GM10248 (cell line): ENCODE measurements at places on chromosomes 7 and 10.

DNA sequence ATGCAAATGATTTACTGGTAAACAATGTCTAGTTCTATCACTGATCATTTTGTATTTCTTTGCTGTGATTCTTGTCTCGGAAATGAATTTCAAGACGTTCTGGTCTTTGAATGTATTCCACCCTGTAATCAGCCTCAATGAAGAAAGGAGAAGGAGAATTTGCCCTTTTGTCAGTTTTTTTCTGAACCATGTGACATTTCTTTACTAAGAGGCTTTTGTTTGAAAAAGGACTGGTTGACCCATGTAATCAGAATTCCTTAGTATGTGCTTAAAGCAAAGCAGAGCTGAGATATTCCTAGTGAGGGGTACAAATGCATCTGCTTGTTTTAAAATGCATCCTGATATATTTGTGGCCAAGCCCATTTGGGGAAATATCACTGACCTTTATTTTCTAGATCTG lies 581.6 kb downstream of the ETV1 start:
- DNase-seq: no peak

GRCh38 chr10:33412653-33413361 lies 78.3 kb upstream of the NRP1 start:
- DNase-seq: no peak

DNA sequence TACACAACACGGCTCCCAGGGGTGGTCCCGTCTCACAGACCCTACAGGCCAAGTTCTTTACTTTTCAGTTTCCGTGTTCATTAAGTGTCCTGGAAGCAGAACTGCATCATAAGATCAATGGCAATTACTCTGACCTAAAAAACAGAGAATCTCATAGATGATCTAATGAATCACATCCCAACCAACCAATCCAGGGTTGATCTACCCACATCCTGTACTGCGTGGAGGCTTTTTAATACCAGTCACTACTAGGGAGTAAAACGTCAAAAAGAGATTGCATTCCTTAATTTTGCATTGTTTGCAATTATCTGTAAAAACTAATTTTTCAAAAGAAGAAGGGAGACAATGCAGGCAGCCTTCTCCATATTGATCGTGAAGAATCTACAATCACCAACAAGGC lies 72.6 kb downstream of the PARD3 start:
- DNase-seq: no peak

DNA sequence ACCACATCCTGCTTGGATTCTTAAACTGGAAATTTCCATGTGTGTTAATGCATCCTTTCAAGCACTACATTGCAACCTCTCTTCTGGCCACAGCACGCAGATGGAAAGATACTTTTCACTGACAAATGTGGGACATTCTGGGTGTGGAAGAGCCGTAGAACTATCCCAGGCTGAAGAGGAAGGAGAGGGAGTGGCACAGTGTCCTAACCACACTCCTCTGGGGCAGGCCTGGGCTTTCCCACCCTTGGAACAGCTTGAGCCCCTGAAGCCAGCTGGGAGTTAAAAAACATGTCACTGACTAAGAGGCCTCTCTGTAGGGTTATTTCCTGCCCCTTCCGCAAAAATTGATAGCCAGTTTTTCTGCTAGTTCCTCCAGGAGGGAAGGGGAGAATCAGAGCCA lies 34.0 kb upstream of the DNMBP start:
- DNase-seq: no peak

DNA sequence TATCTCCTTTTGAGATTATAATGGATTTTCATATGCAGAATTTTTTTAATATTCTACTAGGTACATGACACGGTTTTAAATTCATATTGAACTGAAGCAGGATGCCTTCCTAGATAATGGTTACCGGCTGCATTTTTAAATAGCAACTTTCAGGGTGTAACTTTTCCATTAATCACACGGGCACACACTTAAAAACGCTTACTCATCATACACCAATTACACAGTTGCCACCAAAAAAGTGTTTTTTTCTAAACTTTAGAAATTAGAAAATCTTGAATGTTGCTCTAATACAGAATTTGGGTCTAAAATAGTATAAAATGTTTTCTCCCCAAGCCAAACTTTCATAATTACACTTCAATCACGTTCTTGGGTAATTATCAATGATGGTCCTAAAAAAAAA lies 149.1 kb upstream of the RNF32 start:
- DNase-seq: no peak

DNA sequence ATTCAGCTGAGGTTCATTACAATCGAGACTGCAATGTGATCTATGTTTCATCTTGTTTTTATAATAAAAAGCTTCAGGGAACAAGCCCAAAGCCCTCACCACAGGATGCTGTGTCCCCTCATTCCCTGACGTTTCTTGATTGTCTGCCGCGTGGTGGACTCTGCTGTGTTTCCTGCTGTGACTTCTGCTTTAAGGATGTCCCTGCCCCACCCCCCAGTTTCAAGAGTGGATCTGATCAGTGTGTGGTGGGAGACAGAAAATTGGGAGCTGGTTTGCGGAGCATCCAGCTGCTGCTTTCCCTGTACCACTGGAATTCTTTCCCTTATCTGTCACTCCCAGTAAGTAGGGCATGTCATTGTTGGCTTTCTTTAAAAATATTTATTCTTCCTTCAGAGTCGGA lies 86.2 kb downstream of the CREM start:
- no peak for DNase-seq
